Stimulated activated CD8-positive, alpha-beta memory T cell treated with anti-CD3 and anti-CD28 coated beads, Interleukin-15, amount 100 ng/mL, for 48 hours (primary cell): ENCODE measurements at places on chromosomes 1 and 21.

- DNase-seq, result no peak
Measured at GRCh38 chr1:211543025-211543424, 35.9 kb downstream of the SLC30A1 start.

DNA sequence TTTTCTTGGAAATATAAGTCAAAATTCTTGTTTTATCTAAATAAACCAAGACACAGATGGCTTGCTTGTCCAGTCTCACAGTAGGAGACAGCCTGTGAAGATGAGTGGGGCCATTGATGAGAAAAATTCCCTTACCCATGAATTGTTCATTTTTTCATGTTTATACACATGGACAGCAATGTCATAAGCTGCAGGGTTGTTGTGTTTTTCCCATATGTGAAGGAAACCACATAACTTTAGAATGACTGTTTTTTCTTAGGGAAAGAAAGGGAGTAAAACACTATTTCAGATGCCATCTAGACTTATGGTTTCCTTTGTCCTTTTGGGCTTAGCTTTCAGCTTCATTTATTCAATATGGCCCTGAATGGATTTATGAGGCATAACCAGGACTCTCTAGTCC is 622.5 kb upstream of the NR5A2 start:
- no peak for DNase-seq

- DNase-seq, result no peak
Measured at GRCh38 chr1:48266576-48266975, 44.1 kb downstream of the SLC5A9 start.

- no peak for DNase-seq
Measured at GRCh38 chr1:167229719-167230385, 9.2 kb downstream of the POU2F1 start.

DNA sequence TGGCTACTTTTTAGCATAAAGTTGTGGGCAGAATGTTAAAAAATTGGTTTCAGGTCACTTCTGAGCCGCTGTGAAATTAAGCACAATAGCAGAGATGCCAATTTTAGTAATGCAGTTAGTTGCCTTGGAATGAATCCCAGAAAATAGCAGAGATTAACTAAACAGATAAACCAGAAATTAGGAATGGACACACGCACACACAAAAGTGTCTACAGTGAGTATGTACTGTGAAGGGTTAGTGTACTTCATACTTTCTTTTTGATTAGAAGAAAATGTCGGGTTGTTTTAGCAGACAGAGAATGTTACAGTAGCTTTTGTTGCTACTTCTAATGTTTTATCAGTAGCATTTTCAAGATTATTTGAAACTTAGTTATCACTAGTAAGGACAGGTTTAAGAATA is 106.7 kb downstream of the LEPR start:
- DNase-seq, result no peak

DNA sequence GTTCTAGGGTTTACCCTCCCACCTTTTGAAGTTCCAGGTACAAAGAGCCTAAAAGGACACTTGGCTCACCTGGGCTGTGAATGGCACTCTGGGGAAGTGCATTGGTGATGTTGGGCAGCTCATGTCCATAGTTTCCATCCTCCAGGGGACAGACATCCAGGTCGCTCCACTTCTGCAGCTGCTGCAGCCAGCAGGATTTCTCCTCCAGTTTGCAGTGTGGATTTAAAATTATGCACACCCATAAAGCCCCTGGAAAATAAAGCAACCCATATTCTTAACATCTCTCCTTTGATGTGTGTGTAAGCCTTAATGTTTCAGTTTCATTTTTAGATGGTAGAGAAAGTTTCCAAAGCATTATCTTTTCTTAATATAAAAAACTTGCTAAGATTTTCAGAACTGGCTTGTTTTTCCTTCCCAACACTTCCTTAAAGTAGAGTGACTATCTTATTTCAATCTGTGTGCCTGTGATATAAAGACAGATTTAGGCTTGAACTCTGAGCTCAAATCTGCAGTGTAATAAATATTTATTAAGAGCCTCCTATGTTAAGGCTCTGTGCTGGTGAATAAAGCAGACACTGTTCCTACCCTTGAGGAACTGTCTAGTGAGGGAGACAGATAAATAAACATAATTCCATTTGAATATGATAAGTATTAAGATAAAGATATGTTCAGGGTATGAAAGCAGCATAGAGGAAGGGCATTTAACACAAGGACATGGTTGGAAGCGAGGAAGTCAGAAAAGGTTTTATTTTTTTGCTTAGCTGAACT is 39.1 kb downstream of the UROD start:
- DNase-seq, result no peak

GRCh38 chr1:162062542-162063015 is 6.9 kb upstream of the NOS1AP start:
- no peak for DNase-seq

GRCh38 chr1:14367451-14367850 is 231.0 kb upstream of the KAZN start:
- no peak for DNase-seq

DNA sequence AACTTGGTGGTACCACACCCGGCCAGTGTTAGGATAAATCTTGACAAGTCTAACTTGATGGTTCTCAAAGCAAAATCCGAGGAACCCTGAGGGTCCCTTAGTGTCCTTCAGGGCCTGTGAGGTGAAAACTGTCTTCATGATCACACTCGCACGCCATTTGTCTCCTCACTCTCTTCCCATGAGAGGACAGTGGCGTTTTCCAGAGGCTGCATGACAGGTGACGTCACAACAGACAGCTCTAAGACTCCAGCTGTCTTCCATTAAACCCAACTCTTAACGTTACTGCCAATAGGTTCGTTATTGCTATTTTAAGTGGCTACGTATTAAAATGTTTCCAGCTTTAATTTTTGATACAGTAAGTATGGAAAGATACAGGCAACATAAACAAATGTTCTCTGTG is 13.8 kb downstream of the CFAP74 start:
- no peak for DNase-seq

GRCh38 chr1:113021430-113022085 is 51.4 kb upstream of the LRIG2 start:
- no peak for DNase-seq

- DNase-seq, result no peak
Measured at GRCh38 chr1:211697356-211697755, 21.9 kb upstream of the NEK2 start.

- no peak for DNase-seq
Measured at GRCh38 chr1:43973981-43974442, 748 bp upstream of the ATP6V0B start.

- DNase-seq, result no peak
Measured at GRCh38 chr1:64535938-64536835, 66.3 kb downstream of the CACHD1 start.

DNA sequence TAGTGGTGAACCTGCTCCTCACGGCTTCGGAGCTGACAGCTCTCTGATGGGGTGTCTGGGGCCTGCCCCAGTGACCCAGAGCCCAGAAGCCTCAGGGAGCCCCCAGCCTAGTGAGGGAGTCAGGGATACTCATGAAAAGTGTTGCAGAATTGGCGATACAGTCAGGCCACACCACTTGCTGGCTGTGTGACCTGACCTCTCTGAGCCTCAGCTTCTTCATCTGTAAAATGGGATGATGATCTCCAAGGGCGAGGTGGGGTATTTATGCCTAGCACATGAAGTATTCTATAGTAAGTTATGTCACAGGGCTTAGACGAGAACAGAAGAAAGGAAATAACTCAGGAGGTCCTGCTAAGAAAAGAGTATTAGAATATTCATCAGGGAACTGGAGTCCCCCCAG is 1.6 kb downstream of the TMEM51 start:
- no peak for DNase-seq

DNA sequence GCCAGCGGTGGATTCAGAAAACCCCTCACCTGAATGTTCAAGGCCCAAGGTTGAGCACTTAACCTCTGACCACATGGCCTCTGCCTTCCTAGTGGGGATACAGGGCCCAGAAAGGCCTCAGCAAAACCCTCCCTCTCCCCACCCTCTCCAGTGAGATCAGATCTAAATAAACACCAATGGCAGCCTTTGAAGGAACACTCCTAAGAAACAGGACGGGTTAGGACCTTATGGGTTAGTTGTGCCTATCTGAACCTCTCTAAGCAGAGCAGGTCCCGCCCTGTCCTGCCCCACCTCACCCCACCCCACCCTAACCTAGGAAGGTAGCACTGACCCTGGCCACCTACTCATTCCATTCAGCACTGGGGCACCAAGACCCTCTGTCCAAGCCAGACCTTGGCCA is 7.9 kb upstream of the GRHL3 start:
- no peak for DNase-seq

GRCh38 chr1:88327391-88328267 is 356.4 kb upstream of the PKN2 start:
- DNase-seq, result no peak

DNA sequence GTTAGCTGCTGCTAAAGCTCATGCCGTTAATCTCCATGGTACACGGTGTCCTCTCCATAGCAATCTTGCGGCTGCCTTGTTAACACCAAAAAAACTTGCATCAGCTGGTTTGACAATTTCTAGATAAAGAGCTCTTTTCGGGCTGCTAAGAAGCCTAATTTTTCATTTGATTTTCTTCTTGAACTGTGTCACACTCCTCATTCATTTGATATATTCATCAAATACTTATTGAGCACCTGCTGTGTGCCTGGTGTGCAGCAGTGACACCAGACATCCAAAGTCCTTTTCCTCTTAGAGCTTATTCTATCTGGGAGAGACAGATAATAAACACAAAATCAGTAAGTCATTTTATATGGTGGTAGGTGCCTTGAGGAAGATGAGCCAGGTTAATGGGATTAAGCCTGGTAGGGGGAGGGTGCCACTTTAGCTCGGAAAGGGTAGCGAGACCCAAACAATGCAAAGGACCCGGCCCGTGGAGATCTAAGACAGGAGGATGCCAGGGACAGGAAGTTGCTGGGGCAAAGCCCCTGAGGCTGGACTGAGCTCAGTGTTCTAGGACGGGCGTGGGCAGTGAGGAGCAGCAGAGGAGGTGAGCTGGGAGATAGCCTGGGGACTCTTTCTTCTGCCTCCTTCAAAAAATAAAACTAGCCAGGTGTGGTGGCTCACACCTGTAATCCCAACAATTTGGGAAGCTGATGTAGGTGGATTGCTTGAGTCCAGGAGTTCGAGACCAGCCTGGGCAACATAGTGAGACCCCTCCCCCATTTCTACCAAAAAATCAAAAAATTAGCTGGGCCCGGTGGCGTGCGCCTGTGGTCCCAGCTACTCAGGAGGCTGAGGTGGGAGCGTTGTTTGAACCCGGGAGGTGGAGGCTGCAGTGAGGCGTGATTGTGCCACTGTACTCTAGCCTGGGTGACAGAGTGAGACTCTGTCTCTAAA is 50.7 kb upstream of the LGALS8 start:
- no peak for DNase-seq

GRCh38 chr1:115404911-115405310 is 66.9 kb upstream of the NGF start:
- DNase-seq, result no peak

- no peak for DNase-seq
Measured at GRCh38 chr1:40901886-40902852, 40.0 kb upstream of the CITED4 start.

- DNase-seq, result no peak
Measured at GRCh38 chr1:38123356-38124135, 77.0 kb upstream of the POU3F1 start.

- no peak for DNase-seq
Measured at GRCh38 chr1:17155257-17155920, 36.1 kb upstream of the PADI2 start.

DNA sequence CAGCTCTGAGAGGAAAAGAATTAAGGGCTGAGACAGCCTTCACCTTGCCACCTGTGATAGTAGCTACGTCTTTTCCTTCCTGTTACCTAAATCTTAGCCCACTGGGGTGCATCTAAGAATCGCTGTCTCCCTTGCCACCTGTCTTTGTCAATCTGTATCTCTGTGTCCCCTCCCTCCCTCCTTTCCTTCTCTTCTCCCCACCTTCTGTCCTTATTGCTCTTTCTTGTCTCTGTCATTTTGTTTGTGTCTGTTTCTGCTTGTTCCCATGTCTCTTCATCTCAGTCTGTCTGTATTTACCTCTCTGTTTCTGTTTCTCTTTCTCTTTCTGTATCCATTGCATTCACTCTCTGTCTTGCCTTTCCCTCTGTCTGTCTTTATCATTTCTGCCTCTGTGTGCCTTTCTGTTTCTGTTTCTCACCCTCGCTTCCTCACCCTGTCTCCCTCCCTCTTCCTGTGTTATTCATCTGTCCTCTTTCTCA is 30.2 kb downstream of the SLC22A15 start:
- no peak for DNase-seq

GRCh38 chr1:67803380-67804279 is 29.6 kb downstream of the GNG12 start:
- no peak for DNase-seq

DNA sequence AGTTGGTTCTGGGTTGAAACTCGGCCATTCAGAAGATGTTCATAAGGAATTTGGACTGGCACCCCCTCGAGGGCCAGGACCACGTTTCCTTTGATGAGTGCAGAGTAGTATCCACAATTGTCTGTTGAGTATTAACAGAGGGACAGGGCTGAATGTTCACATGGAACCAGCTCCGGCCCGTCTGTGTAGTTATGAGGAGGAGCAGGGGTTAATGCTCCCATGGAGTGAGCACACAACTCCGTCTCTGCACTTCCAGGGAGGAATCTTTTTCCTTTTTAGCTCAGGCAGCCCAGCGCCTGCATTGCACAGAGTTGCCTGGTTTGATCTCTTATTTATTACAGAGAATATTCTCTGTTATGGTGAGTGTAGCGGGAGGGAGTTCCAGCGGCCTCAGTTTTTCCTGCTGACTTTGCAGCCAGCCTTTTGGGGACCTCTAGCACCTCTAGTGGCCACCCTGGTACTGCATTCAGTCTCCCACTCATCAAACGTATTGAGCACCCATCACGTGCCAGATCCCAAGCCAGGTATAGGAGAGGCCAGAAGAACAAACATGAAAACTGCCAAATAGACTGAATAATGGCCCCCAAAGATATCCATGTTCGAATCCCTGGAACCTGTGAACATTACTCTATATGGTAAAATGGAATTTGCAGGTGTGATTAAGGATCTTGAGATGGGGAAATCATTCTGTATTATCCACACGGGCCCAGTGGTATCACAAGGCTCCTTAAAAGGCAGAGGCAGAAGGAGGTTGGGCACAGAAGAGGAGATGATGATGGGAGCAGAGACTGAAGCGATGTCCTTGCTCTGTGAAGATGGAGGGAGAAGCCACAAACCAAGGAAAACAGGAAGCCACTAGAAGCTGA is 167.7 kb upstream of the CSF3R start:
- peak; percentile 39 for DNase-seq

GRCh38 chr1:230778916-230779590 is 31.9 kb downstream of the CAPN9 start:
- DNase-seq, result no peak

DNA sequence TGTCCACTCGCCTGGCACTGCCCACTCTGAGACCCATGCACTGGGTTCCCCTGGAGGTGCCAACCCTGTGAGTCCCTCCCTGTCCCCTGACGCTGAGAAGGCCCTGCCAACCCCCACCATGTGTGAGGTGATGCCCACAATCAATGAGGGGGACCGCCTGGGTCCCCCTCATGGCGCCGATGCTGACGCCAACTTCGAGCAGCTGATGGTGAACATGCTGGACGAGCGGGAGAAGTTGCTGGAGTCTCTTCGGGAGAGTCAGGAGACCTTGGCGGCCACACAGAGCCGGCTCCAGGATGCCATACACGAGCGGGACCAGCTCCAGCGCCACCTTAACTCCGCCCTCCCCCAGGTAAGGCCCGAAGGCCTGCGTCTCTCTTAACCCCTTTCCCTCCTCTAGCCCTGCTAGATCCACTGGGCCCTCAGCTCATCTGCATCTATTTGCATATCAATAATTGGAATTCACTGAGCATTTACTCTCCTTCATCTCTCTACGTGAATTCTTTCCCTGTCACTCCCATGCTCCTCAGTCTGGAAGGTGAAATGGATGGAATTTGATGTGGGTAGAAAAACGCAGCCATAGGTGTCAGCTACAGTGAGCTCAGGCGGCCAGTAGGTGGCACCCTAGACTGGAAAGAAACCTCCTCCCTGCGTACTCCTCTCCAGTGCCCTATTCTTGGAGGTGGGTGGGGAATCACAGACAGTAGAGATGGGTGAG is 12.8 kb downstream of the PPFIA4 start:
- peak; percentile 16 for DNase-seq
